ENCODE measurements at places on chromosomes 3 and 15.

DNA sequence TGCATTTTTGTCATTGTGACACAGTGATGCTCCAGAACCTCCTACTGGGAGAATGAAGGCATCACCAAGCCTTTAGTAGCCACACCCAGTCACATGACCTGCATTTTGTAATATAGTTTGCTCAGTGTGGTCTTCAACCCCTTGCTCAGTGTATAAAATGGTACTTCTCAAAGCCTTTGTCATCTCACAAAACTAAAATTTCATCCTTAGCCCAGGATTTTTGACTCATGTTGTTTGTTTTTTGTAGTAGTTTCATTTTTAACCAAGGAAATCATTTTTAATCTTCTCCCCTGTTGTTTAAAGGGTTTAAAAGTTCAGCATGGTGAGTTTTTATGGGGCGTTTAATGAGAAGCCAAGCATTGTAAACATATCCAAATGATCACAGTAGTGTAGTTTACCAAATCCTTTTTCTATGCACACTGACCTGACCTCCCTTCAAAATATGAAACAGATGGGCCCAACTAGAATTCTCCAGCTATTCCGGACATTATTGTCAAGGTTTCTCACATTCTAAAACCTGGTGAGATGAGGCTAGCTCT is 123.5 kb upstream of the IL12A start:
- DNase-seq = no peak

GRCh38 chr3:154872074-154872473 is 208.0 kb upstream of the MME start:
- no peak for DNase-seq

GRCh38 chr3:25594007-25594502 is 70.7 kb downstream of the TOP2B start:
- peak; percentile 65 for DNase-seq

DNA sequence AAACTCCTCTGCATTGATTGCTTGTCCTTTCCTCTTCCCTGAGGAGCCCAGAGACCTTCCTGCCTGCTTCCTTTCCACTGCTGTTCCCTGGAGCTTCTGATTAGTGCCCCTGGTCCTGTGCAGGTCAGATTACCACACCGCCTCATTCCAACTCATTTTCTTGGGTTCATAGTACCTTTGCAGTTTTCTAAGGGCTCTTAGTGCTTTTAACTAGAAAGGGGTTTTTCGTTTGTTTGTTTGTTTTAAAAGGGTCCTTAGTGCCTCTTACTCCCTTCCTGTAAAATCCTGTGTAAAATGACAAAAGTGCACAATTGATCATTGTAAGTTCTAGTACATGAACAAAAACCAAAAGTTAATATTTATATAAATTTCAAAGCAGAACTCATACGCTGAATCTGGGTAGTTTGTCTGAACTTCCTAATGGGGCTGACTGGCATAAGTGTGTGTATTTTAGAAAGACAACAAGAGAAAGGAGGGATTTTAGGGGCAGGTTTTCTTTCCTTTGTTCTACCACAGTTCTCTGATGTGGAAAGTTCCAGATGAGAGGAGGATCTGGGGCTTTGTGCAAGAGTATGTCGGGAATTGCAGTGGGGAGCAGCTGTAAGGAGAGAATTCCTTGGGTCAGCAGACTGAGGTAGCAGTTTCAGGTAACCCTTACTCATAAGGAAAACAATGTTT is 30.6 kb downstream of the SNRK start:
- DNase-seq = no peak

GRCh38 chr3:113607219-113607596 is 74.9 kb downstream of the SIDT1 start:
- no peak for DNase-seq

- DNase-seq = no peak
Observed at GRCh38 chr15:100050877-100051786, 290.6 kb downstream of the ADAMTS17 start.

DNA sequence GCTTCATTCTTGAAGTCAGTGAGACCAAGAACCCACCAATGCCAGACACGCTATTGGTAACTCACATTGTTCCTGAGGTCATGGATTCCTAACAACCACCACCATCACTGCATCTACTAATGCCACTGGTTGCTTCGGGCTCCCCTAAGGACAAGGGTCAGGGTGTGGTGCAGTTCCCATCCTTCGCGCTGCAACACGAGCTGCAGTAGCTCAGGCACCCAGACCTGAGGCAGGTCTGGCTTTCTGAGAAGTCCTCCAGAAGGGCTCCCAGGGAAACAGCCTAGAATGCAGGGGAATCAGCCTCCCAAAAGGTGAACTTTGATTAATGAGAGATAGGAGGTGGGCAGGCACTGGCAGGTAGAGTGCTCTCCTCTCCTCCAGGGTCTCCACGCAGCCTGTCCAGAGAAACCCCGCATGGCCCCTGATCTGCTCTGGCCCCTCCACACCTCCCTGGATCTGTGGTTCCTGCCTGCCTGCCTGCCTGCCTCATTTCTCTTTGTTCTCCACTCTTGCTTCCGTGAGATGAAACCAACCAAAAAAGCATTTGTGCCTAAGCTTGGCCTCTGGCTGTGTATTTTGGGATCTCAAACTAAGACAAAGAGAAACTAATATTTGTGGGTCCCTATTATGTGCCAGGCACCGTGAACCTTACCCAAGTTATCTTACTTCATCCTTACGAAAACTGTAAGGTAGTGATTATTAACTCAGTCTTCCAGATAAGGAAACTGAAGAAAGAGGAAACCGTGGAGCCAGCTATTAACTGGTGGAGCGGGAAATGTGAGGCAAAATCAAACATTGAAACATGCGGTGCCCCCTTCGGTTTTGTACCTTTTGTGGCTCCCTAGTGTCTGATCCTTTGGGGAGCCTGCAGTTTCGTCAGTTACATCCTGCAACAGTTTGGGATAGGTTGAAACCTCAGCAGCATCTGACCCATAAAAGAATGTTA is 43.9 kb upstream of the USP3 start:
- no peak for DNase-seq

GRCh38 chr3:116070061-116070460 is 375.2 kb downstream of the LSAMP start:
- DNase-seq = no peak

GRCh38 chr3:113055201-113055600 is 64.4 kb downstream of the GTPBP8 start:
- peak; percentile 18 for DNase-seq

- no peak for DNase-seq
Observed at GRCh38 chr3:150697646-150698045, 6.1 kb downstream of the ERICH6 start.

DNA sequence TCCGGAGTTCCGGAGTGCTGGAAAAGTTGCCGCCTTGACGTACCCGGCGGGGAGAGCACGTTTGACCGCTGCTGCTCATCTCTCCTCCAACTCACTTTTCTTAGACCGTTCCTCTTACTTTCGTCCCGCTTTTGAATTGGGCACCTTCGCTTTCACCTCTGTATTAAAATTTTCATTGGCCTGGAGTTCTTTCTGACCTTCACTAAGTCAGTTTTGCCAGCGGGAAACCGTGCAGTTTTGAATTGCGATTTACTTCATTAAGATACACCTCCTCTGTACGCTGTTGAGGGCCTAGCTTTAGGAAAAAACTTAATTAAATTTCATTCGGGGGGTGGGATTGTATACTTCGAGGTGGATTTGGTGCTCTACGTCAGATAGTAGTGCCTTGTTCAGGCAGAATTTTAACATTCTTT is 1.3 kb downstream of the GMPS start:
- DNase-seq = no peak

- no peak for DNase-seq
Observed at GRCh38 chr3:171846597-171846996, 3.4 kb downstream of the TMEM212 start.

DNA sequence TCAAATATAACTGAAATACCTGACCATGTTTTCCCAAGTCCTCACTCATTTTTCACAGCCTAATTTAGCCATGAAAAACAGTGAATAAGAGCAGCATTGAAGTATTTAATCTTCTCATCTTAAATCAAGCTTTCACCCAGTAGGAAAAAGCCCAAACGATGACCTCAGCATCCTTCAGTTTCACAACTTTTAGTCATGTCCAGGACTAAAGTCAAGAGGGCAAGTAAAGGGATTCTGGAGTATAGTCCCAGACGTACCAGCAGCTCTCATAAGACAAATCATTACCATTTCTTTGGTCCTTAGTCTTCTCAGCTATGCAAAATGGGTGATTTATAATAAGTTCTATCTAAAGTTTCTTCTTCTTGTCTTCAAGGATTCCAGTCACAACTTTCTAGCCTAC is 237.3 kb downstream of the IL5RA start:
- DNase-seq = no peak

- DNase-seq = no peak
Observed at GRCh38 chr3:15498431-15499214, 22.9 kb downstream of the COLQ start.

DNA sequence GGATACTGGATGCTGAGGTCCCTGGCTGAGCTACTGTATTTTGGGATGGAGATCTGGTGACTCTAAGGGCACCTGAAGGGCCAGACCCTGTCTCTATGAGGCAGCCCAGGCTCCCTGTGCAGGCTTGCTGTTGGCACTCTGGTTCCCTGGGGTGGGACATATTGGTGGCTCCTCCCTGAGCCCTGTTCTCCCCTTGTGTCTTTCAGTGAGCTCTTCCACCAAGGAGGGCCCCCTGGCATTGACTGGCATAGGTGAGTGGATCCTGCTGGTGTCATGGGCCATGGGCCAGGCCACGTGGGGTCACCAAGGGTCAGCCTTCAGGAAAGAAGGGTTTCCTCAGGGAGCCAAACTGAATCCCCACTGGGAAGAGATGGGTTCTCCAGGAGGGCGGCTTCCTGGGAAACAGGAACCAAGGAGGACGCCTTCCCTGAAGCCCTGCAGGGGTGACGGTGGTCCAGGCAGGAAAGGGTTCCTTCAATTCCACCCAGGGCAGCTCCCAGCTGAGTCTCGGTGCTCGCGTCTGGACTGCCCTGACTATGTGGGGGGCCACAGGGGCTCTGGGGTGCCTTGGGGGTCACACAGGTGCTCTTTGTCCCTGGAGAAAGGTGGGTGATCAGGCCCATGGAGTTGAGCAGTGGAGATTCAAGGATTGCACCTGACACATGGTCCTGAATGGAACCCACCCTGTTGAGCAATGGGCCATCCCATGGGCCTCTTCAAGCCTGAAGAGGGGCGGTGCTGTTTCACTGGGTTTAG is 220.4 kb downstream of the SNRPN start:
- DNase-seq = no peak

DNA sequence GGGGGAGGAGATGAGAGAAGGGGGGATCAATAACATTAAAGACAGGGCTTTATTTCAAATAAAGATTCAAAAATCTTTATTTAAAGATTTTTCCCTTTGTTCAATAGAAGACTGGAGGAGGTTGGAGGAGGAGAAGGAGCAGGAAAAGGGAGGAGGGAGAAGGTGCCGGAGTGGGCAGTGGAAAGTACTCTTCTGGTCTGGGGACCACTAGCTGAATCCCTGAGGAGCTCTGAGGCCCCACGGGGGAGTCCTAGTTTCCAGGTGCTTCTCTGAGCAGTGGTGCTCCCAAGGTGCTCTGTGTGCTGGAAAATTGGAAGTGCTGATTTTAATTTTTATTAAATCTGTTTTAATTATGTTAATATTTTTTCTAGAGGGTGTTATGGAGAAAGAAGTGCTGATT is 19.4 kb upstream of the SEMA4B start:
- no peak for DNase-seq

GRCh38 chr3:33218446-33219174 is at the start of gene SUSD5:
Gene SUSD5, minus strand, starts transcription at chr3:33218810. Its CDS starts 13 bp downstream, at chr3:33218797.
- DNase-seq = no peak

GRCh38 chr15:101486696-101487459 is 2.6 kb downstream of the PCSK6 start:
- no peak for DNase-seq

GRCh38 chr3:46674031-46674845 is 19.2 kb downstream of the ALS2CL start:
- DNase-seq = no peak

GRCh38 chr15:58584789-58585461 is 153.1 kb downstream of the LIPC start:
- no peak for DNase-seq

GRCh38 chr15:80247320-80247719 is 4.7 kb downstream of the CTXND1 start:
- no peak for DNase-seq

DNA sequence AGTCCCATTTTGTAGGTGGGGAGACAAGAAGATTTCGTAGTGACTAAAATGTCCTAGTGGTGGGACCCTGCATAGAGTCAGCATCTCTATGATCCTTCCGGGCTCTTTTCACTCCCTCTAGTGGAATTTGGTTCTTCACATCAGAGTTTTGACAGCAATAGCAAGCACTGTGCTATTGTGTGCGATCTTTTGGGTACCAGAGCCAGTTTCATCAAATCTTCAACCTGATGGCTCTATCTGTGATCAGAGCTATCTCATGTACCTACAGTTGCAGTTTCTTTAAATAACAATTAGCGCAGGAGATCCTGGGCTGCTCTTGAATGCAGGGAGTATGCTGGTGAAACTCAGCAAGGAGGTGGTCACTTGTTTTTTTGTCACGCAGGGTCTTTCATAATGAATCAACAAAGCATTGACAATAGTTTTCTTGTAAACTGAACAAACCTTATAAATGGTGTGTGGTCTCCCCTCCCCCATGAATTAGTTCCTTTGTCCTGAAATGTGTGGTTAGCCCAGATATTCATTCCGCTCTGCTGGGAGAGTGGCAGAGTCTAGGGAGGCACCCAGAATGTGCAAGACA is 257.2 kb upstream of the SOX2 start:
- no peak for DNase-seq

GRCh38 chr3:148319960-148320359 is 377.7 kb upstream of the AGTR1 start:
- no peak for DNase-seq

DNA sequence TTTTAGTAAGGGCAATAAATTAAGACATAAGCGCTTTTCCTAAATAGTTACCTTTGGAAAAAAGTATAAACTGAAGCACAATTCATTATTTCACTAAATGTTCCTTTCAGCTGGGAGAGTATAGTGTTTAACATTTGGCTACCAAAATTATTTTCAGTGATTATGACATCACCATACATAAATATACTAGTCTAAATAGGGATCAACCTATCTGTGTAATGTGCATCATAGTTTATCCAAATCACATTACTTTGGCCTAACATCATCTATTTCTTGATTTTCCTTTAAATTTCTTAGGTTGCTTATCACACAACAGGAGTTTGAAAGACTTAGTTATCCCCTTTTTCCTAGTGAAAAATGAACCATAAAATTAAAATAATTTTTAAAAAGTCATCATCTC is 738.9 kb downstream of the ROBO1 start:
- no peak for DNase-seq

GRCh38 chr3:152405915-152406802 is 137.4 kb downstream of the MBNL1 start:
- DNase-seq = peak; percentile 27

GRCh38 chr3:4985330-4986174 is 6.3 kb downstream of the BHLHE40 start:
- DNase-seq = no peak

- peak; percentile 62 for DNase-seq
Observed at GRCh38 chr3:172716476-172716875, 5.6 kb upstream of the NCEH1 start.
